ENCODE measurements at places on chromosomes 2 and 18.
A peak's percentile ranks its signal among the peaks of the same experiment; 100 is the strongest.

DNA sequence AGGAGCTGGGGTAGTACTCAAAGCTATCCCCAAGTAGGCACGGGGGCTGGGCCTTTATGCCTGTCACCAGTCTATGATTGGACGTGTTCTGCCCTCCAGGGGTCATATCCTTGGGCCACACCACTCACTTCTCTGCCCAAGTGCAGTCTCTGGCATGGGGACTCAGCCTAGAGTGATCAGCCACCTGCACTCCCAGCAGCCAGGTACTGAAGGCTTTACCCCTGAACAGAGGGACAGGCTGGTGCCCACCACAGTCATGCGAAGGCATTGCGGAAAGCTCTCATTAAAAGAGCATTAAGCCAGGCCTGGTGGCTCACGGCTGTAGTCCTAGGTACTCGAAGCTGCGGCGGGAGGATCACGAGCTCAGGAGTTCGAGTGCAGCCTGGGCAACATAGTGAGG, 199.4 kb downstream of the AGAP1 start:
- DNase-seq, result no peak

- DNase-seq, result no peak
These were observed 866.6 kb downstream of the CPS1 start for GRCh38 chr2:211423018-211423417.

GRCh38 chr18:50465211-50466153, 90.6 kb downstream of the SKA1 start:
- DNase-seq, result no peak

DNA sequence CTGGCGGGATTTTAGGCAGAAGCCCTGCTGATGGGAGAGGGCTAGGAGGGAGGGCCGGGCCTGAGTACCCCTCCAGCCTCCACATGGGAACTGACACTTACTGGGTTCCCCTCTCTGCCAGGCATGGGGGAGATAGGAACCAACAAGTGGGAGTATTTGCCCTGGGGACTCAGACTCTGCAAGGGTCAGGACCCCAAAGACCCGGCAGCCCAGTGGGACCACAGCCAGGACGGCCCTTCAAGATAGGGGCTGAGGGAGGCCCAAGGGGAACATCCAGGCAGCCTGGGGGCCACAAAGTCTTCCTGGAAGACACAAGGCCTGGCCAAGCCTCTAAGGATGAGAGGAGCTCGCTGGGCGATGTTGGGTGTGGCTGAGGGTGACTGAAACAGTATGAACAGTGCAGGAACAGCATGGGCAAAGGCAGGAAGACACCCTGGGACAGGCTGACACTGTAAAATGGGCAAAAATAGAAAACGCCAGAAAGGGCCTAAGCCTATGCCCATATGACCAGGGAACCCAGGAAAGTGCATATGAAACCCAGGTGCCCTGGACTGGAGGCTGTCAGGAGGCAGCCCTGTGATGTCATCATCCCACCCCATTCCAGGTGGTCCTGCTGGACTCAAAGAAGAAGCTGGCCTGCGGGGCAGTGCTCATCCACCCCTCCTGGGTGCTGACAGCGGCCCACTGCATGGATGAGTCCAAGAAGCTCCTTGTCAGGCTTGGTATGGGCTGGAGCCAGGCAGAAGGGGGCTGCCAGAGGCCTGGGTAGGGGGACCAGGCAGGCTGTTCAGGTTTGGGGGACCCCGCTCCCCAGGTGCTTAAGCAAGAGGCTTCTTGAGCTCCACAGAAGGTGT, 8.5 kb downstream of the PROC start:
- no peak for DNase-seq

DNA sequence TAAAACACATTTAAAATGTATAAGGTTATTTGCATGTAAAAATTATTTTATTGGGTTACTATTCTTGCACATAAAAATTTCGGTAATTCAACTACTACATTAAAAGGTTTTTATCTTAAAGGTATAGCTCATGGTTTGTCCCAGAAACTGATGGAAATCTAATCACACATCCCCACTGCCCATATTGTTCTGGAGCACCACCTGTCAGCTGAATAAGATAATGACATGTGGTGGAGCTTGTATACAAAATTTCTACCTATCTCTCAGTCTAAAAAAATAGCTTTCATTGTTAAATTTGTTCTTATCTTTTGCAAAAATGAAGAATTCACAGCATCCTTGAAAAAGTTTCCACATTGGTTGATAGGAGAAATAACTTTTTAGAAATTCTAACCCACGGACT, 18.3 kb downstream of the ERBB4 start:
- no peak for DNase-seq

- DNase-seq, result no peak
These were observed 54.1 kb downstream of the ANTXR1 start for GRCh38 chr2:69067026-69067630.

DNA sequence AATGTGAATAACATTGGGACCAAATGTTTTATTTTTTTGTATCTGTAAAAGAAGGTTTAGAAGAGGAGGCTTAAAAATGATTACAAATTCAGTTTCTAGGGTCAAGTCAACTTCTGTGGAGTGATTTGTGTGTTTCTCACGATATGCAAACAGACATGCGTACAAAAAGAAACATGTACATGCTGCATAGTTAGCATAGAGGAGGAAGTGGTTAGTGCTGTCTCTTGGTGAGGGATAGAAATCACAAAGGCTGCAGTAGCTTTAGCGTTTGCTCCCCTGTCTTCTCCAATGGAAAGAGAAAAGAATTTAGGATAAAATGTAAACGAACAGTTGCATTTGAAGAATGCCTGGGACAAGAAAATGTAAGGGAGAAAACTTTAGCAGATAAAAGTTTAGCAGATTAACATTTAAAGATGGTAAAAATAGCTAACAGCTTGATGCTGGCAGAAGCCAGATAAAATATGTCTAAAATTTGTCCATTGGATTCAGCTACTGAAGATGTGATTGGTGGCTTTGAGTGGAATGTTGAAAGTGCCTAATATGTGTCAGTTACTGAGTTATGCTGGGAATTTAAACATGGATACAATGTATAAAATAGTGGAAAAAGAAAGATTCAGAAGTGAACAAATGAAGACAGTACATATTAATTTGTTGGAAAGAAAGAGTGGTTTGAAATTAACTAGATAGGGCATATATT, 44.9 kb downstream of the MALT1 start:
- no peak for DNase-seq

- no peak for DNase-seq
These were observed 76.3 kb downstream of the MDH1 start for GRCh38 chr2:63665091-63665490.

- no peak for DNase-seq
These were observed 322.4 kb downstream of the ADCYAP1 start for GRCh38 chr18:1227025-1227424.

DNA sequence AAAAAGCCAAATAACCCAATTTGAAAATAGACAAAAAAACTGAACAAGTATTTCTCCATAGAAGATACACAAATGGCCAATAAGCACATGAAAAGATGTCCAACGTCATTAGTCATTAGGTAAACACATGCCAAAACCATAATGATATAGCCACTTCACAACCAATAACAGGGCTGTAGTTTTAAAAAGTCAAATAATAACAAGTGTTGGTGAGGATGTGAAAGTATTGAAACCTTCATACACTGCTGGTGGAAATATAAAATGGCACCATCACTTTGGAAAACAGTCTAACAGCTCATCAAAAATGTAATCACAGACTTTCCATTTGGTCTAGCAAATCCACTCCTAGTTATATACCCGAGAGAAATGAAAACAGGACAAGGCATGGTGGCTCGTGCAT, 144.2 kb upstream of the CYP1B1 start:
- no peak for DNase-seq

DNA sequence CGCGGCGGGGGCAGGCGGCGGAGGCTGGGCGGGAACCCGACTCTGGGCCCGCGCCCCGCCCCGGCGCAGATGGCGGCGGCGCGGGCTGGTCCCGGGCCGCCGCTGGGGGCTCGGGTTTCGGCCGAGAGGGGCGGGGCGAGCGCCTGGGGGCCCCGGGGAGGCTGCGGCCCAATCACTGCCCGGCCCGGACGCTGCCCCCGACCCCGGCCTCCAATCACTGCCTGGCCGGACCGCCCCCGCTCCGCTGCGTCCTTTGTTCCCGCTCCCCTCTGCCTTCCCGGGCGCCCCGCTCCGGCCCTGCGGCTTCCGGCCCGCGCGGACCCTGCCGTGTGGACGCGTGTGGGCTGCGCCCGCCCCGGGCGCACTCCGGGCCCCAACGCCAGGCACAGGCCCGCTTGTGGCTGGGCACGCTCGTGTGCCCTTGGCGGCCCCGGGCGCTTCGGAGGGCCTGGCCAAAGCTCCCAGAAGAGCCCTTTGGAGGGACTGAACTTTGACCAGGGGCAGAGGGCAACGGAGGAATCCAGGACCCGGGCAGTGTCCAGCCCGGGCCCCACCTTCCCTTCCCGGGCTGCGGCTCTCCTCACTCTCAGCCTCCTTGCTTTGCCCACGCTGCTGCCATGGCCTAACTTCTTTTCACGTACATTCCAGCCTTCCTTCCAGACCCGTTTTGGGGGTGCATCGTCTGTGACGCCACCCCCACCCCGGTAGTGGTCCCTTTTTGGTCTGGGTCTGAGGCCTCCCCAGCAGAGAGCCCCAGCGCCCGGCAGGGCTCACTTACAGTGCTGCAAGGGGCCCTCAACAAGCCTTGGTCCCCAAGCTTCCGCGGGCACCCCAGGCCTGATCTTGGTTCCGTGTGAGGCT, 27.1 kb upstream of the PTMA start:
- peak; percentile 65 for DNase-seq

DNA sequence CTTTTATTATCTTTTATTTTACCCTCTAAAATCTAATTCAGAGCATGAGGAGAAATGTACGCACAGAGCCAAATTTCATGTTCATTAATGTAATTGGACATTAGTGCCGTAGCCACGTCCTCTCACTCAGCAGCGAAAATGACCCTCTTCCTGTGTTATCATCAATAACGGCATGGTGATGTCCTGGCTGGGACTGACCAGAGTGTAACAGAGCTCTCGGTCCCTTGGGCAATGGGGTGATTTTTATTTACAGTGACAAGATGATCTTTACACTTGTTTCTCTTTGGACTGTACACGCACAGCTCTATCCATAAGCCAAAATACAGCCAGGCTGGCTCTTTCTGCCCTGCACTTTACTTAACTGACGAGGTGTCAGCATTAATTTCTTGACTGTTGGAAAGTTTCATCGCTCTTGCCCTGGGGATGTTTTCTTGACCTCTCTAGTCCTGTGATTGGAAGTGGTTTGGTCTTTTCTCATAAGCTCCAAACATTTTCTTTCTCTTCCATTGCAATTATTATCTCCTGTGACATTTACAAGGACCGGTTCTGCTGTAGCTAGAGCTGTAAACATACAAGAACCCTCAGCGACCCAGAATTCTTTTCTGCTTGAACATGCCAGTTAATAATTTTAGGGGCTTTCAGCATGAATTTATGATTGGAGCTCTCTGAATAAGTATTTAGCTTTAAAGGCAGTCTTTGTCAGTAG, 308.0 kb upstream of the PIK3C3 start:
- no peak for DNase-seq

GRCh38 chr2:132680544-132680943, 10.5 kb upstream of the LYPD1 start:
- DNase-seq, result no peak
